ENCODE measurements at places on chromosomes 2 and 18.

GRCh38 chr2:168732506-168732905 lies 69.9 kb upstream of the NOSTRIN start:
- DNase-seq, result no peak

- no peak for DNase-seq
Observed at GRCh38 chr2:184305105-184305504, 293.2 kb upstream of the ZNF804A start.

DNA sequence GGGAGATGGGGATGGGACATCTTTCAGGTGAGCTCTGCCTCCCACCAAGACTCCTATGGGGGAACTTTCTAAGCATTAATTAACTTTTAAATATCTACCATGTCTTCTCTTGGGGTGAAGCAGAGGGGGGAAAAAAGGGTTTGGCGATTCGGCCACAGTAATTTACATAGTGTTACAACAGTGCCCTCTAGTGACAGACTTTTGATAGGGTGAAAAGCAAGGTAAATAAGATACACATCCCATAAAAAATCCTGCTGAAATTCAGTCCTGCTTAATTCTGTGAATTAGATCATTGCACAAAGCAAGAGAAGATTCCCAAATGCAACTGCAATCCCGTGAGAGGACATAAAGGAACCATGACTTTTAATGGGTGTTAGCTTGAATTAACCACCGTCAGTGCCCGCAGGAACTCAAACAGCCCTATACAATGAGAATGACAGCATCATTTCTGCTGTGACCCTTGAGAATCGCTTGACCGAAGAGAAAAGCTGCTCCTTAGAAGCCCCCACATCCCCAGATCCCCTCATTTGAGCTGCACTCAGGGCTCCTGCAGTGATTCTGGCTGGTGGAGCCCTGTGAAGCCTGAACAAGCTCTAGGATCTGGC lies 32.8 kb downstream of the FAM124B start:
- no peak for DNase-seq

GRCh38 chr2:42049221-42050009 lies 1.6 kb downstream of the PKDCC start:
- no peak for DNase-seq

DNA sequence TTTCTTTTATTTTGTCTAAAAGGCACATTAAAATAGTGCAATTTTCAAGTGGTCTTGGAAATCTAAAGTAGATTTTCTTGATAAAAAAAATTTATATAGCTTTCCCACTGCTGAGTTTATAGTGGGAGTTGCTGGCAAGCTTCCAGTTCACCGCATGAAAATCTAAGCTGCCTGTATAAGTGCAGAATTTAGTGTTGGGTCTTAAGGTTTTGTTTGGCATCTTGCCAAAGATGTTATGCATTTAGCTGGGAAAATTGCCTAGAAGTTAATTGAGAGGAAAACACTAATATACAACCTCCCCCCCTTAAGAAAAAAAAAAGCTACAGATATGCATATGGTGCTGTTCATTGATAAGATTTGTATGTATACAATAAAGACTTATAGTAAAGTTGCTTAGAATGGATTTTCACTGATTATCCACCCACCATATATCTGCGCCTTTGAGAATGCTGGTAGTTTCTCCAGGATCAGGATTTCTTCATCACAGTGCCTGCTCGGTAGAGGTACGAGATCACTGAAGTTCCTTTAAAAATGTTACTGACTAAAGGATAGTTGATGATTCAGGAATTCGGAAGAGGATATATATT lies 803.2 kb upstream of the POU3F3 start:
- no peak for DNase-seq

- DNase-seq, result no peak
Observed at GRCh38 chr18:54254265-54254758, 15.0 kb upstream of the POLI start.

DNA sequence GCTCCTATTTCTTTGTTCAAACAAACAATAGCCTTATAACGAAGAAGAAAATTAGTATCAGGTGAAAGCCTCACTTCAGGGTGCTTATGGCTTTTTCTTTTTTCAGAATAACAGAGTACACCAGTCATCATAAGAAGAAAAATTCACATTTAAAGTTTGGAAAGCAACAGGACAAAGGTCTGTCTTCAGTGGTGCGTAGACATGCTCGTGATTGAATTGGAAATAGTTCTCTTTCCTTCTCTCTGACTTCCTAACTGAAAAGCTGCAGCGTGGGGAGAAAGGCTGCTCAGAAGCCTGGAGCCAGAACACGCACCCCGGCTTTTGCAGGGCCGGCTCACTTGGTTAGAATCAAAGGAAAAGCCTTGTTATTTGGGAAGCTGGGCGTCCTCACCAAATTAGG lies 127.6 kb upstream of the ZNF516 start:
- DNase-seq, result no peak

DNA sequence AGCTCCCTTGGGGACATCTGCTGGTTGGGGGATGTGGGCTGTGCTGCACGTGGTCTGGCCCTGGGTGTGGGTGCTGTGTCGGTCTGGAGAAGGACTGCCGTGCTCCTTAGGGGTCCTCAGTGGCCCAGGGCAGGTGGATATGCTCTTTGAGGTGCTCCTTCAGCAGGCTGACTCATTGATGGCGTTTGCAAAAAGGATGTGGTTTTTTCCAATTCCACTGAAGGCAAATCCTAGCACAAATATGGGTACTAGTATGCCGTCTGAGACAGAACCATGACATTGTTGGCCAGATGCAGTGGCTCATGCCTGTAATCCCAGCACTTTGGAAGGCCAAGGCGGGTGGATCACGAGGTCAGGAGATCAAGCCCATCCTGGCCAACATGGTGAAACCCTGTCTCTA lies 3.3 kb downstream of the PPP1R7 start:
- no peak for DNase-seq

DNA sequence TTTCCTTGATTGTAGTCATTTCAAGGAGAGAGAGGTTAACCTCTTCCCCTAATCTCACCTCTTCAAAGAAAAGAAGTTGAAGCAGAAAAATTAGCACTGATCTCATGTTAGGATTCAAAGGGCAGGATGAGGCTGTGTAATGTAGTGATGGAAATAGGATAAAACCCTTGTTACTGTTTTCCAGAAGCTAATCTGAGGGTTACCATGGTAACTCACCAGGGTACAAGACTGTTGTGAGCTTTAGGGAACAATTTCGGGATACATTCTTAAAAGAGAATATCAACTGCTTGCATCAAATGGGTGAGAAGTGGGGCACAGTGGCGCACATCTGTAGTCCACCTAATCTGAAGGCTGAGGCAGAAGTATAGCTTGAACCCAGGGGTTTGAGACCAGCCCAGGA lies 64.9 kb upstream of the SLC39A10 start:
- DNase-seq, result no peak

DNA sequence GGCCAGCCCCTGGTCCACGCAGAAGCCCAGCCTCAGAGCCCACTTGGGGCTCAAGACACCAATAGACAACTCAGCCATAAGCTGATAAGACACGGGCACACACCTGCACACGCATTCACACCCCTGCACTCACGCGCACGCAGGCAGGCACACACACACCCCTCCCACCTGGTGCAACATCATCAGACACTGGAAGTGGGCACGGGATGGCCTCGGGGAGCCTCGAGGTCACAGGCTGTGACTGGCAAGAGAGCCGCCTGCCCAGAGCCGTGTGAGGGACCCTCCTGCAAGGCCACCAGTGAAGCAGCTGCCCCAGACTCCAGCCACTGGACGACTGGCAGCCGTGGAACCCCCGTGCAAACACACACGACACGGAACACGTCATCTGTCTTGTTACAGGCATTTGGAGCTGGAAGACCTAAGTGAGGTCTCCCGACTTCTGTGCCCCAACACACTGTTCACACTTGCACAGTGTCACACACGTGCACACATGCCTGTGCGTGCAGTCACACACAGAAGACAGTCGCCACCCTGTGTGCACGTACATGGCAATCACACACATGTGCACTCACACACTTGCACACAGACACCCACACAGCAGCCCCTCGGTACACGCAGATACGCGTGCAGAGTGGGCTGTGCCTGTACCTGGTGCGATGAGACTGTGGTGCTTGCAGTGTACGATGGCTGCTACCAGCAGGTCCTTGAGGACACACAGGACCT lies 959 bp downstream of the MAB21L4 start:
- DNase-seq, result no peak

GRCh38 chr2:86622519-86623042 lies 1.1 kb downstream of the RNF103 start:
- no peak for DNase-seq

DNA sequence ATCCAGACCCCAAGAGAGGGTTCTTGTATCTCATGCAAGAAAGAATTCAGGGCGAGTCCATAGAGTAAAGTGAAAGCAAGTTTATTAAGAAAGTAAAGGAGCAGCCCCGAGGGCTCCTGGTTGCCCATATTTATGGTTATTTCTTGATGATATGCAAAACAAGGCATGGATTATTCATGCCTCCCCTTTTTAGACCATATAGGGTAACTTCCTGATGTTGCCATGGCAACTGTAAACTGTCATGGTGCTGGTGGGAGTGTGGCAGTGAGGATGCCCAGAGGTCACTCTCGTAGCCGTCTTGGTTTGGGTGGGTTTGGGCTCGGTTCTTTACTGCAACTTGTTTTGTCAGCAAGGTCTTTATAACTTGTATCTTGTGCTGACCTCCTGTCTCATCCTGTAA lies 750.2 kb upstream of the FANCL start:
- no peak for DNase-seq

- no peak for DNase-seq
Observed at GRCh38 chr2:110863726-110864125, 131.4 kb downstream of the ACOXL start.

- no peak for DNase-seq
Observed at GRCh38 chr2:150046810-150047209, 440.7 kb downstream of the RND3 start.

DNA sequence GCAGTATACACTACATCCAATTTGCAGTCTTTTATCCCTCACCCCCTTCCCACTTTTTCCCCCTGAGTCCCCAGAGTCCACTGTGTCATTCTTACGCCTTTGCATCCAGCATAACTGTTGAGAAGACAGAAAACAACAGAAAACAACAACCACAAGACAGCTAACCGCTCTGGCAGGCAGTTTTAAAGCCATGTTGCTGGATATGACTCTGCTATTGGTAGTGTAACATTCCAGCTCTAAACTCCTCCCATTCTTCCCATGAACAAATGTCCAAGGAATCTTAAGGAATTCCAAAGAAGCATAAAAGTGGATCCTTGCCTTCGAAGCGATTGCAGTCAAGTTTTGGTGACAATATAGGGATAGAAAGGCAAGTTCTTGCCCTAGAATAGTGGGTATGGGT lies 599.1 kb downstream of the NYAP2 start:
- no peak for DNase-seq

GRCh38 chr2:155600296-155600695 lies 732.2 kb downstream of the NR4A2 start:
- DNase-seq, result no peak

DNA sequence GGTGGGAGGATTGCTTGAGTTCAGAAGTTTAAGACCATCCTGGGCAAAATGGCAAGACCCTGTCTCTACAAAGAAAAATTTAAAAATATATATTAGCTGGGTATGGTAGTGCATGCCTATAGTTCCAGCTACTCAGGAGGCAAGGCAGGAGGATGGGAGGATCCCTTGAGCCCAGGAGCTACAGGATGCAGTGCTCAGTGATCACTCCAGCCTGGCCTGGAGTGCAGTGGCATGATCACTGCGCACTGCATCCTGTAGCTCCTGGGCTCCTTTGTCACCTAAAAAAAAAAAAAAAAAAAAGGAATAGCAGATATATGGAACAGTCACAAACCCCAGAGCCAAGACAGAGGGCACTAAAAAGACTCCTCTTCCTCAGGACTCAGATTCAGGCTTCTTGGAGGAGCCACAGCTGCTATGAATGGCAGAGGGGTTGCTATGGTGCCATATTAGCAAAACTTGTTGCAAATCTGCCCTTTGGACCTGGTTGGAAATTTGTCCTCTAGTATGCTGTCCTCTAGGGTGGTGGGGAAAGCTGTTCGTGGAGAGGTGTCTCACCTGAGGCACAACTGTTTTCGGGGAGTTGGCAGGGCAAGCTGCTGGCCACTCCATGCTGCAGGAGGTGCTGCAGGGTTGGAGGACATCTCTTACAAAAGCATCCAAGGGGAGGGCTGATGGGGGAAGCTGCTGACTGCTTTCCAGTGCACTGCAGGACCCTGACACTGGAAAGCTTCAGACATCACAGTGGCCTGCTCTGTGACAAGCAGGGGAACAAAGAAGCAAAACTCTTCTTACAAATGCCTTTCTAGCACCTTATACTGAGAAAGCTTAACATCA lies 22.7 kb downstream of the CYP20A1 start:
- no peak for DNase-seq

DNA sequence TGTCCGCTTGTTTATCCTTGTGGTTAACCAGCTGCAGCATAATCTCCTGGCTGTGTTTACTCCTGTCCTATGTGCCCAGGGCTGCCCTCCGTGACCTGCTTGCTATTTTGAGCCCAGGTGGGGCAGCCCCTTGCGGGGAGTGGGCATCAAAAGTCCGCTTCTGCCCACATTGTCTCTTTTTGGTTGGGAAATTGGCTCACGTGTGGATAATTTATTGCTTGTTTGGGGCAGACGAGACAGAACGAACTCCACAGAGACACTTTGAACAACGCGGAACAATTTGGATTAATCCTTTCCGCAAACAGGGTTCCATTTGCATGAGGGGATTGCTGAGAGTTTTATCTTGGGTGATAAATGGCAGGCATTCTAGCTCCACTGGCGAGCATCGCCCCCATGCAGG lies 8.1 kb upstream of the CXCR4 start:
- no peak for DNase-seq

DNA sequence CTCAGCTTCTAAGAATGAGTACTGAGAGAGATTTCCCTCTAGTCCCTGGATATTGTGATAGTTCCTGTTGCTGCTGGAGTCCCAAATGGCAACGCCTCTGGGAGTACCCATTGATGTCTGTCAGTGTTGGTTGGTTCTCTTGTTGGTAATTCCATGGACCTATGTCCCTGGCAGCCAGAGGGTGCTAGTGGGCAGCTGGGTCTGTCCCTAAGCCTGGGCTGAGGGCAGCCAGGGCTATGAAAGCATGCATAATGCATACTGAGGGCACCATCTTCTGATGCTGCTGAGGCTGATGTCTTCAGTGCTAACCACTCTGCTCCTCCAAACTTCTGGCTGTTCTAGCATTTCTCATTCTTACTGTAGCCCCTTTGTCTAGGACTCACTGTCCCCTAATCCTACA lies 35.9 kb downstream of the NABP1 start:
- no peak for DNase-seq

DNA sequence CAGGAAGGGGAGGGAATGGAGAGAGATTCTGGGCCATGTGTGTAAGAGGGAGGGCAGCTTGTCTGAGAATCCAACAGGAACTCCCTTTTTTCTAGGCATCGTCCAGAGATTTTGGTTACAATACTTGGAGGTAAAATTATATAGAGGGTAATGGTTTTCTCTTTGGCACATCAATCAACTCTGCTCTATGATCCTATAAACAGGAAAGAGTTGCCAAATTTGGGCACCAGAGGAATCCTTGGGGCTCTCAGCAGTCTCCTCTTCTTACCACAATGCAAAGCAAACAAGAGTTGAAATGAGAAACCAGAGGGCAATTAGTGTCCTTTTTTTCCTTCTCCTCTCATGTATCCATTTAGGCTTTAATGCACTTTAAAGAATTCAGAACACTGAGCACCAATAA lies 243.4 kb downstream of the SLC8A1 start:
- DNase-seq, result no peak

Data from activated naive CD8-positive, alpha-beta T cell treated with anti-CD3 and anti-CD28 coated beads, Interleukin-2, amount 50 U/mL, for 16 hours (primary cell).